ENCODE measurements at places on chromosomes 6 and 20.

DNA sequence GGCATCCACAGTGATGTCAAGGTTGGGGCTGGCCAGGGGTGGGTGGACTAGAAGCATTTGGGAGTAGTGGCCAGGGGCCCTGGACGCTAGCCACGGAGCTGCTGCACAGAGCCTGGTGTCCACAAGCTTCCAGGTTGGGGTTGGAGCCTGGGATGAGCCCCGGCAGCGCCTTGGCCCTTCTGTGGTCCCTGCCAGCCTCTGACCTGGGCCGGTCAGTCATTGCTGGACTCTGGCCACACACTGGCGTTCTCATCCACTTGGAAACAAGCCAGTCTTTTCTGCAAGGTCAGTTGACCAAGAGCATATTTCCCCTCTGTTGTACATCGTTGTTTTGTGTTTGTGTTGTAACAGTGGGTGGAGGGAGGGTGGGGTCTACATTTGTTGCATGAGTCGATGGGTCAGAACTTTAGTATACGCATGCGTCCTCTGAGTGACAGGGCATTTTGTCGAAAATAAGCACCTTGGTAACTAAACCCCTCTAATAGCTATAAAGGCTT is 8.4 kb downstream of the PSMA7 start:
- no peak for DNase-seq

DNA sequence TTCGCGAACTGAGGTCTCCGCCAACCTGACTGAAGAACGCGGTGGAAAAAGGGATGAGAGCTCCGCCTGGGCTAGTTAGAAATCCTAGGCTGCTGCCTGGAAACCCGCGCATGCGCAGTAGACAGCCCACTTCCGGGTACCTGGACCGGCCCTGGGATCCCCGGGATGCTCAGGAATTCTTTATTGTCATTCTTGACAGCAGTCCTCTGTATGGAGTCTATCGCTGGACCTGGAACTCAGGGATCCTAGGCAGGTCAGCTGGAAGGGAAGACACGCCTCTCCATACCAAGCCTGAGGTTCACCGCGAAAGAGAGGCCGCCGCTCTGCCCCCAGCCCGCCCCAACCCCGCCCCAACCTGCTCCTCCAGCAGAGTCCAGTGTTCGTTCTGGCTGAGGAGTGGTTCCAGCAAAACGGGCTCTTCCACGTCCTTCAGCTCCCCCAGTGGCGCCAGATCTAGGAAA is 1379.2 kb upstream of the DEFB115 start:
- DNase-seq: no peak

DNA sequence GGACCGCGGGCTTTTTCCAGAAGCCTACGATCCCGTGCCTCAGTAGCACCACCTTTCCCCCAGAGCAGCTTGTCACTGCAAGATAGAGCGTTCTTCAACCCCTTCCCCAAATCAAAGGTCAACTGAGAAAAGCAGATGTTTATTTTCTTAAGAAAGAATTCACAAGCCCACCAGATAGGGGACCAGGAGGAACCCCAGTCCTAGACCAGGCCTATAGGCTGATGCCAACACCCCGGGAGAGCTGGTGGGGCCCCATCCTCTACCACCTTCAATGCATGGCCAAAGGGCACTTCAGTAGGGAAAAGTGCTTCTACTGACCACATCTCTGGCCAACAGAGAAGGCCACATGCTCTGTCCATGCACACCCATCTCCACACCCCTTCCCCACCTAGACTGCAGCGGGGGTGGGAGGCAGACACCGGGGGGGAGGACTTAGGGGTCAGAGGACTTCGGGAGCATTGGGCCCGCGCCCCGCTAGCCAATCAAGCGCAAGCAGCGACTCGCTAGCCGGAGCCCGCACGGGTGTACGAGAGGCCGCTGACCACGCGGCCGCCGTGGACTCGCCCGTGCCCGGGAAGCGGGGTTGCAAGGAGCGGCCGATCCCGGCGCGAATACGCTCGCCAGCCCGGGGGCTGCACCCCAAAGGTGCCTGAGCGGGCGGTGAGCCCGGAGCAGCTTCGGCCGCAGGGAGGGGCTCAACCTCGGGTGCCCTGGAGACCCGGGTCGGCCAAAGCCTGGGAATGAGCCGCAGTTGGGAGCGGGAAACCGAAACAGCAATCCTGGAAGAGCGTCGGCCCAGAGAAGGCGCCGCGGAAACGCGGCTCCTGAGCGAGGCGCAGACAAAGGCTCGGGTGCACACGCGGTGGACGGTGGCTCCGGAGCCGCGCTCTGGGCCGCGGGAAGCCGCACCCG is 2.8 kb downstream of the PDE10A start:
- no peak for DNase-seq

GRCh38 chr6:125212377-125212776 is 58.8 kb downstream of the TPD52L1 start:
- DNase-seq: no peak

DNA sequence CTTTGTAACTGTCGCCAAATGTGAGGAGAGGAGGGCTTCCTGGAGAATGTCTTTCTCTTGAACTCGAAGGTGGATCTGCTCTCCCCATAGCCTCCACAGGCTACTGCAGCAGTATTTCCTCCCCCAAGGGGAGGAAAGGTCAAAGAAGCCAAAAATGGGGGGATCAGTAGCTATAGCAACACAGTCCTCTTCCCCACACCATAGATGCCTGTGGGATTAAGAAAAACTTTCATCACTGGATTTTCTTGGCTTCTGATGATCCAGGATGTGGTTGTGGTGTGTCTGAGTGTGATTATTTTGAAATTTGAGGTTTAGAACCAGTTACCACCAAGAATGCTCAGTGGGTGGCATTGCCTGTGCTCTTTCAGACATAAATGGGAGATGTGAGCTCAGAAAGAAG is 140.1 kb upstream of the SPACA1 start:
- DNase-seq: no peak

GRCh38 chr6:123875784-123876183 is 72.1 kb downstream of the NKAIN2 start:
- no peak for DNase-seq

DNA sequence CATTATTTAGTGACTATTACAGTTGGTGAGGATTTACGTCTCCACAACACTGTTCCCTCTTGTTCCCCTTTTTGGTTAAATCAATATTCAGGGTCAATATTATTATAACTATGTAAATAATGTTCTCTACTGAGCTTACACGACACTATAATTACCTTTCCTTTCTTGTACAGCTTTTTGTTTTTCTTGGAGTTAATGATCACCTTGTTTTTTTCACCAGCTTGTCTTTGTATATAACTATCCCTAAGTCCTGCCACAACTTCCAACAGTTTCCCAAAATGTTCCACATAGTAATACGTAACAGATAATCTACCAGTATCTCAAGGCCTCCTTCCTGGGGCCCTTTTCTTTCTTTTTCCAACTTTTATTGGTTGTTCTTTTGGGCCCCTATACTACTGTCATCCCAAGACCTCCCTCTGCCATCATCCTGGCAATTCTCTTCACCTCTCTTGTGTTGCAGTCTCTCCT is 142.0 kb upstream of the SOX4 start:
- no peak for DNase-seq

DNA sequence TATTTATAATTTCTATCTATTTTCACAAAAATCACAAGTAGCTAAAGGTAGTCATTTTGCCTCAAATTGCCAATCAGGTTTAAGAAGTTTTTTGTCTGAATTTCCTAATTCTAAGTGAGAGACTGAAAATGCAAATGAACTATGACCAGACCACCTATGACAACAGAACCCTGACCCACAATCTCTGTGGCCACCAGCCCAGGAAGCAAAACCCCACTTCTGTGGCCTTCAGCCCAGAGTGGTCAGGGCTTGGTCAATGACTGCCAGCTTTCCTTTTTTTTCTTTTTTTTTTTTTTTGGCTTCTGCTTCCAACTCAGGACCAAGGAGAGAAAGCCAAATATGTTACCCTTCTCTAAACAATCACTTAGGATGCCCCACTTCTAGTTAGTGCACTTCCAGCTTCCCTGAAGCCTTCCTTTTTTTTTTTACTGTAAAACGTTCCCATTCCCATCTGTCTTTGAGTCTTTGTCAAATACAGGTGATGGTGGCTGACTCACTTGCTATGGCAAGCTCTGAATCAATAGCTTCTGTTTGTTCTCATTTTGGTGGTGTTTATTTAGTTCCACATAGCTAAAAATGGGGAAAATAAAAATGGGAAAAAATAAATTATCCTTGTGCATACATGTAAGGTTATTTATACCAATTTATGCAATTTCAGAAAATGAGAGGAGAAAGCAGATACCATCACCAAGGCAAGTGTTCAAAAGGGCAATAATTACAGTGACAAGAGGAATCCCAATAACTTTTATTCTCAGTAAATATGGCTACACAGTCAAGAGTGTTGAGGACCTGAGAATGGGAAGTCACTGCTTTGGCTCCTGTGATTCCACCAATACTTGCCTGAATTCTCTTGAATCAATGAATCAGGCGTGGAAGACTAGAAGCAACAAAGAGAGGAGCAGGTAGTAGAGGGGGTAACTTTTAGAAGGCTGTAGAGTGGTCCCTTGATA is 170.3 kb upstream of the PDE7B start:
- no peak for DNase-seq

DNA sequence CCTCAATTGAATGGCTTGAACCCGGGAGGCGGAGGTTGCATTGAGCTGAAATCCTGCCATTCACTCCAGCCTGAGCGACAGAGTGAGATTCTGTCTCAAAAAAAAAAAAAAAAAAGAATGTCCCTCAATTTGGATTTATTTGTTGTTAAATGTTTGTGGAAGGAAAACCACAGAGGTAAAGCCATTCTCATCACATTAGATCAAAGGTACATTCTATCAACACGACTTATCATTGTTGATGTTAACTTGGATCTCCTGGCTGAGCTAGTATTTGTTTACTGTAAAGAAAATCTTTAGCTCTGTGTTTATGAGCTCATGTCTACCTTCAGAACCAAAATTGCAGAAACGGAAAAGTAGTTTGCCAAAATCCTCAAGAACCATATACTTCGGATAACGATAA is 91.4 kb upstream of the SALL4 start:
- DNase-seq: no peak

DNA sequence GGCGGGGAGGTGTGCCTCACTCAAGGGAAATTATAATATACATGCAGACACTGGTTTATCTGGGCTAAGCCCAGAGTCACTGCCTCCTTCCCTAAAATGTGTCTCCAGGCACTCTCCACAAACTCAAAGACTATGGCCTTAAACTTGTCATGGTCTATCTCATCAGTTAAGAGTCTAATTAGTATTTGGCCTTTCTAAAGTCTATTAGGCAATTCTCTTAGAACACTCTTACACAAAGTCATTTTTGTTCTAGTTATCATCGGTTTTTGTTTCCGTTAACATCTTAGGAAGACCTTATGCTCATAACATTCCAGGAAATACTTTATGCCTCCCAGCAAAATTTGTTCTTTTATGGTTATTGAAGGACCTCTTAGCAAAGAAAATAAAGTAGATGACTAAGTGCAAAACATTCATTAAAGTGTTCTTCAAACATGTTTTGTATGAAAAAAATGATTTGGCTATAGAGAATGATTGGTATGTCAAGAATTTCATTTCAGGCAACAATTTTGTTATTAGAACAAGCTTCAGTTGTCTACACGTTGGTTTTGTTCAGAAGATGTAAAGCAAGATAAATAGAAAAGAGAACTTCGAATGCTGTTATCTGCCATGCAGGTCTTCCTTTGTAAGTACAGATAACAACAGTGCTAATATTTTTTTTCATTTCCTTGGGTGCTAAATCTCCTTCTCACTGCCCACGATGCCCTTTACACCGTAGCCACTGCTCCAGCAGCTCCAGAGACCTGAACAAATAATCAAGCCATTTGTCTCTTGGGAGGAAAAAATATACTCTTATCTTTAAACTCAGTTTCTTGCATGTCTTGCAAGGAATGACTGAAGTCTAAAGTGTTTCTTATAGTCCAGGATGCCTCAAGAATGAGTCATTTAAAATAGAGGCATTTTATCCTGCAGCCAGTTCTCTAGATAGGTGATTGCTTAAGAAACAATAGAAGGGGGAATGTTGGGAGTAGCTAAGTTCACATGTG is 170.4 kb downstream of the HTR1B start:
- DNase-seq: no peak

GRCh38 chr6:147648916-147649315 is 140.4 kb downstream of the SAMD5 start:
- no peak for DNase-seq

- no peak for DNase-seq
Observed at GRCh38 chr6:16168858-16169257, 40.0 kb downstream of the MYLIP start.

- DNase-seq: no peak
Observed at GRCh38 chr6:43274916-43275597, 23.0 kb upstream of the SLC22A7 start.

DNA sequence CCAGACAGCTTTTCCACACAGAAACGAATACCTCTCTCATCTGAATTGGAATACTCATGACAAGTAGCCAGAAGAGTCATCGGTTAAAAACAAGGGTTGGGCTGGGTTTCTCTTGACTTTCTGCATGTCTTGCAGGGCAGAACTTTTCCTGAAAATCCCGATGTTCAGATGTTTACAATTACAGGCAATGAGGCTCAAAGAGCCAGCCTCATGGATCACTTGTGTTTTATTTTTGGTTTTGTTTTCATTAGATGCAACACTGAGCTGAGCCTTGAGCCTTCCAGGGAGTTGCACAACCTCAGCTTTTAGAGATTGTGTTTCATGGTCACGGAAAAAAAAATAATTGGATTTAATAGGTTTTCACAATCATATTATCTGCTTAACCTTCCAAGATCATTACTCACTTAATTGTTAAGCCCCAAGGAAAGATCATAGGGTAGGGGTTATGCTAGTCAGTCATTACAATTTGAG is 288.1 kb upstream of the PRDM1 start:
- DNase-seq: no peak

DNA sequence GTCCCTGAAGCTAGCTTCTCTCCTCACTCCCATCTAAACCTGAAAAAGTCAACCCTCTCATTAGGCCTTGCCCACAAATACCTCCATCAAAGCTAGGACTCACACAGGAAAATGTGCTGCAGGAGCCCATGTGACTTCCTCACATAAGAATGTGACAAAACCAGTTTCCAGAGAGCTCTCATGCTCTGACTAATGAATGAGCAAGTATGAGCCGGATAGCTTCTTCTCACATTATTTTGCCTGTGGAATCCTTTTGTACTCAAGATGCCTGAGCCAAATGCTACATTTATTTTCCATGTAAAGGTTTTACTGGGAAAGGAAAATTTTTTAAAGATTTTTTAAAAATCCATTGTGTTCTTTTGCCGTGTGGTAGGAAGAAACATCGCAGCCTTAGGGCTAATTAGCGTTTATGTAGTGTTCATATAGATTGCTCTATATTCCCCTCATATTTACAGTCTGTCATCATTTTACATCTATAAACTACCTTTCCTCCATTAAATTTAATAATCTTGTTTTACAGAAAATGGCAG is 68.6 kb upstream of the CCN6 start:
- DNase-seq: peak; percentile 93
